Chondrocyte (in vitro differentiated cells): ENCODE measurements at places on chromosomes 4 and X. TPM values are rescaled to one million over a fixed set of nuclear protein-coding genes. Genes with fewer than 3 reads are reported as not detected.

DNA sequence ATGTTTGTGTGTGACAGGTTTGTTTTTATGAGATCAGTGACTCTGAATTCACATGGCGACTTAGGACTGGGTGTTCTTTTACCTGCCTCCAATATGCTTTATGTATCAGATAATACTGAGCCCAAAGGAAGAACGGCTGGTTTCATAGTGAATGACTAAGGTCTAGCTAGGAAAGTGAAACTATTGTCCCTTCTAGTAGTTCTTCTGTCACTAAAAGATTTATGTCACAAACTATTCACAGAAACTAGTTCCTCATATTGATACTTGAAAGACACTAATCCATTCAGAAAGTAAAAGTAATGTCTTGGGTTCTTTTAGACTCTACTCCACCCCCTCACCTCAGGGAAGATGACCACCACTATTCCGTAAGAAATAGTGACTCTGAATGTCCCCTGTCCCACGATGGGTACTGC, 81.7 kb downstream of the EGF start:
- H3K27me3 ChIP-seq, result peaks cover 4% of the 10 kb centered on the region
- no peak overlapping the region for H3K27ac ChIP-seq
- no peak for DNase-seq
- H3K4me3 ChIP-seq, result no peak overlapping the region
- H3K36me3 ChIP-seq, result peaks cover 2% of the 10 kb centered on the region

DNA sequence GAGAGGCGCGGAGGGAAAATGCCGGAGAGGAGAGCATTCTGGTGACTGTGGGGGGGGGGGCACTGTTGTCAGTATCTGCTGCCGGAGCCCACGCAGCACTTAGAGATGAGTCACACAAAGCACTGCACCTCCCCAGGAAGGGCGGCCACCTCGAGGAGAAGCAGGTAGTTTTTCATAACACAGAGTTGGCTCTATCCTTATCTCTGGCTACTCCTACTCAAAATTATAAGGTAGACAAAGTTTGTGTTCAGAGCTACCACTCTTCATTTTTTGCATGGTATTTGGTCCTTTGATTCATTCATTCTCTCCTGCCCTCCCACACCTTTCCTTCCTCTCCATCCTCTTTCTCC, 76.2 kb upstream of the SCOC start:
- no peaks in the 10 kb centered on the region for H3K36me3 ChIP-seq
- H3K4me3 ChIP-seq, result no peak overlapping the region
- peaks cover 23% of the 10 kb centered on the region for H3K4me1 ChIP-seq
- H3K27me3 ChIP-seq, result no peaks in the 10 kb centered on the region

GRCh38 chr4:122847931-122848330, 21.3 kb downstream of the FGF2 start:
- DNase-seq, result no peak
- H3K27ac ChIP-seq, result no peak overlapping the region
- no peak overlapping the region for H3K4me3 ChIP-seq

GRCh38 chrX:102712981-102713625, 855 bp downstream of the GPRASP2 start:
- DNase-seq, result no peak
- no peaks in the 10 kb centered on the region for H3K27me3 ChIP-seq
- peaks cover 4% of the 10 kb centered on the region for H3K4me1 ChIP-seq
- H3K27ac ChIP-seq, result peak overlapping the region; percentile 65

DNA sequence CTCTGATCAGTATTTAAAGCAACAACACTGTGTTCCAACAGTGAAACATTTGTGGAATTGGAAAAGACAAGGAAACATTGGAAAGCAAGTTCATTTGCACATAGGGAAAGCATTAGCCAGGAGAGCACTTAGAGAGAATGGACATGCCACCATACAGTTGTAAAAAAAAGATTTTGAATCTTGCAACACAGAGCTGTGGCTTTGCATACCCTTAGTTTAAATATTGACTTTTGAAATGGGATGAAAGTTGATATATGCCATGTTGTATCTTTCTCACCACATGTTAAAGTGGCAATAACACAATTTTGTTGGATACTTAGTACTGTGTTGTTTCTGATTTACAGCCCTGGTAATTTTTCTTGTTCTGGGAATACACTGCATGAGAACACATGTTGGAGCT, 208.1 kb downstream of the BMPR1B start:
- no peak overlapping the region for H3K27ac ChIP-seq
- H3K36me3 ChIP-seq, result peaks cover 5% of the 10 kb centered on the region
- peaks cover 21% of the 10 kb centered on the region for H3K4me1 ChIP-seq
- DNase-seq, result no peak

DNA sequence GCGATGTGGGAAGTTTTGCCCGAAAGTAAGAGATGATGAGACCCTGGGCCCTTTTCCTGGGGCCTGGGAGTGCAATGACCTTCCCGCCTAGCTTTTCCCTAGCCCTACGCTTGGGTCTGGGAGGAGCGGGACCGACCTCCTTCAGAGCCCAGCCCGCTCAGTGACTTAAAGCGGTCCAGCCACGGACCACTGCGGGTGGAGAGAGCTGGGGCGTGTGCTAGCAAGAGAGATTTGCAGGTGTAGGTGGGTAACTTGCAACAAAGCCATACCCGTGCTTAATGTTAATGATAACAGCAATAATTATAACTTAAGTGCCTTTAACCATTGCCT, 503 bp upstream of the PDE5A start:
- no peak for DNase-seq
- peak overlapping the region; percentile 78 for H3K27ac ChIP-seq
- peak overlapping the region; percentile 93 for H3K4me3 ChIP-seq
- no peaks in the 10 kb centered on the region for H3K27me3 ChIP-seq
- peaks cover 26% of the 10 kb centered on the region for H3K4me1 ChIP-seq

The HAND2 gene
- not detected in 3 replicates for total RNA-seq

GRCh38 chrX:134813697-134814096, 155.4 kb upstream of the PLAC1 start:
- no peak overlapping the region for H3K27ac ChIP-seq
- no peaks in the 10 kb centered on the region for H3K27me3 ChIP-seq
- no peak for DNase-seq
- H3K4me3 ChIP-seq, result no peak overlapping the region
- no peaks in the 10 kb centered on the region for H3K36me3 ChIP-seq
- H3K4me1 ChIP-seq, result no peaks in the 10 kb centered on the region

- H3K27ac ChIP-seq, result no peak overlapping the region
- H3K4me1 ChIP-seq, result no peaks in the 10 kb centered on the region
- no peak for DNase-seq
Measured at GRCh38 chrX:69146739-69147138, 18.5 kb downstream of the PJA1 start.

- H3K4me3 ChIP-seq, result no peak overlapping the region
Measured at GRCh38 chr4:152633118-152633517, 46.7 kb downstream of the TMEM154 start.

DNA sequence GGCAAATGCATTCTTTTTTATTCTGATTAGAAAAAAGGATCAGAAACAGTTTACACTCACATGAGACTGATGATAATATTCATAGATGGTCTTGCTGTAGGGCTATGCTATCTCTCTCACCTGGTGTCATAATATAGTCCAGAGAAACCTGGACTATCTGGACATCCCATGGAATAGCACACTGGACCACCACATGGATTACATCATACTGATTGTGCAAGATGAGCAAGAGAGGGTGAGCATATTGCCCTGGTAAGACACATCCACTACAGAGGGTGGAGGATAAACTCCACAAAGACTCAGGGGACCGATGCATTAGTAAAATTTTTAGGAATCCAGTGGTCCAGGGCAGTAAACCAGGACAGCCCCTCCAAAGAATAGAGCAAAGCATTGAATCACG, 8.2 kb downstream of the SYN1 start:
- DNase-seq, result no peak
- no peak overlapping the region for H3K4me3 ChIP-seq
- no peaks in the 10 kb centered on the region for H3K36me3 ChIP-seq
- H3K27me3 ChIP-seq, result no peaks in the 10 kb centered on the region

The COX7B2 gene
- total RNA-seq, result not detected in 3 replicates

The GCNA gene
- 3.1 to 4.2 TPM (median 3.2 TPM) in 3 replicates for total RNA-seq

The RNF212 gene
- total RNA-seq, result 4.6 to 12.8 TPM (median 9.1 TPM) in 3 replicates

- H3K36me3 ChIP-seq, result peaks cover 2% of the 10 kb centered on the region
- no peaks in the 10 kb centered on the region for H3K4me1 ChIP-seq
- H3K4me3 ChIP-seq, result no peak overlapping the region
- peaks cover 13% of the 10 kb centered on the region for H3K27me3 ChIP-seq
- no peak overlapping the region for H3K27ac ChIP-seq
Measured at GRCh38 chr4:176090115-176090514, 24.5 kb downstream of the WDR17 start.
